GM12878 (cell line): ENCODE measurements at places on chromosomes 5 and 9. TPM values are rescaled to one million over a fixed set of nuclear protein-coding genes. Genes with fewer than 3 reads are reported as not detected.

The NMUR2 gene
- not detected in 2 replicates for total RNA-seq

- no peak for DNase-seq
- no peak overlapping the region for H3K4me3 ChIP-seq
Observed at GRCh38 chr9:120726484-120726883, 12.2 kb upstream of the MEGF9 start.

- H3K27ac ChIP-seq = no peak overlapping the region
- H3K4me3 ChIP-seq = no peak overlapping the region
- no peaks in the 10 kb centered on the region for H3K36me3 ChIP-seq
Observed at GRCh38 chr5:96709152-96709821, 47.1 kb downstream of the CAST start.

The FEM1C gene
- total RNA-seq = 10.3 and 10.9 TPM in 2 replicates

DNA sequence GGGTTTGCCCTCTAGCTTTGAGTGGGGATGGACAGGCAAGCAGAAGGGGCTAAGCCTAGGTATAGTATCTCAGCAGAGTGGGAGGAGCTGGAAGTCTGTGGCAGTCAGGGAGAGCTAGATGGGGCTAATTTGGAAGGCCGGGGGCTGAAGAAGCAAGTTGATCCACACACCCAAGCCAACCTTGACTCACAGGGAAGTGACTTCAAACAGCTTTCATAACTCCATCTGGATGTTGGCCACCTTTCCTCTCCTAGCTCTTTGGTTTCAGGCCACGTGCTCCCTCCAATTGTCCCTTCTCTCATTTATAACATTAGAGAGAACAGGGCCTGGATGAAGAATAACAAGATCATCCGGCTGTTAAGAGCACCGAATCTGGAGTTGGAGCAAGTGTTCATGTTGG lies 36.8 kb downstream of the EGR1 start:
- H3K4me3 ChIP-seq = no peak overlapping the region
- H3K36me3 ChIP-seq = peaks cover 12% of the 10 kb centered on the region
- H3K4me1 ChIP-seq = no peaks in the 10 kb centered on the region
- H3K27ac ChIP-seq = no peak overlapping the region
- H3K27me3 ChIP-seq = no peaks in the 10 kb centered on the region

DNA sequence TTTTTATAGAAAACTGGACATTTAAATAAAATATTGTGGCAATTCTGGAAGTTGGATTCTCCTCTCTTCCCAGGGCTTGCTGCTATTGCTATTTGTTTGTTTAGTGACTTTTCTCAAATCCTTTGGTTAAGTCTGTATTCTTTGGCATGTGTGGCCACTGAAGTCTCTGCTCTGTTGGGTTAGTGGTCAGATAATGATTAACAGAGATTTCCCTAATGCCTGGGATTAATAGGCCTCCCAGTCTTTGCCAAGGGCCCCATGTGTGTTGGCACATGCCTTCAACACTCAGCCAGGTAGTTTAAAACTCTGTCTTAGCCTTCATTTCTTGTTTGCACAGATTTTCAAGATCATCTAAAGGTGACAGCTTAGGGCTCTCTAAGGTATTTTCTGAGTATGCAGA lies 92.8 kb upstream of the EPB41L4A start:
- H3K27ac ChIP-seq = no peak overlapping the region
- no peaks in the 10 kb centered on the region for H3K4me1 ChIP-seq
- DNase-seq = no peak
- H3K27me3 ChIP-seq = no peaks in the 10 kb centered on the region
- H3K36me3 ChIP-seq = no peaks in the 10 kb centered on the region
